Activated T-cell treated with anti-CD3 and anti-CD28 coated beads, Interleukin-2, amount 50 U/mL, for 4 hours (primary cell): ENCODE measurements at places on chromosomes 16 and 17. TPM values are rescaled to one million over a fixed set of nuclear protein-coding genes. Genes with fewer than 3 reads are reported as not detected.
A peak's percentile ranks its signal among the peaks of the same experiment; 100 is the strongest.

DNA sequence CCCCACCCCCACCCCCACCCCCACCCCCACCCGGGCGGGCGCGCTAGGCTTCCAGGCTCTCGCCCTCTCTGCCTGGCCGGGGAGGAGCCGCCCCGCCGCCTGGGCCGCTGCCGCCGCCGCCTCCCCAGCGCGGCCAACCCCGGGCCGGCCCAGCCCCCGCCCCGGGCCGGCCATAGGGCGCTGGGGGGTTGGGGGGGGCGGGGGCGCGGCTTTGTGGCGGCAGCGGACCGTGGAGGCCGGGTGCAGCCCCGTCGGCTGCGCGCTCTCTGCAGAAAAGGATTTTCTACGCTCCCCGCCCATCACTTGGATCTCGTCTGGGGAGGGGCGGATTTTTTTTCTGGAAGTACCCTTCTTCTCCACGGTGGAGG lies 230.9 kb downstream of the MRTFB start:
- DNase-seq: no peak

GRCh38 chr17:19250421-19251173 lies 13.4 kb downstream of the EPN2 start:
- no peak for DNase-seq

GRCh38 chr17:50209472-50210239 lies 8.2 kb upstream of the COL1A1 start:
- DNase-seq: no peak

DNA sequence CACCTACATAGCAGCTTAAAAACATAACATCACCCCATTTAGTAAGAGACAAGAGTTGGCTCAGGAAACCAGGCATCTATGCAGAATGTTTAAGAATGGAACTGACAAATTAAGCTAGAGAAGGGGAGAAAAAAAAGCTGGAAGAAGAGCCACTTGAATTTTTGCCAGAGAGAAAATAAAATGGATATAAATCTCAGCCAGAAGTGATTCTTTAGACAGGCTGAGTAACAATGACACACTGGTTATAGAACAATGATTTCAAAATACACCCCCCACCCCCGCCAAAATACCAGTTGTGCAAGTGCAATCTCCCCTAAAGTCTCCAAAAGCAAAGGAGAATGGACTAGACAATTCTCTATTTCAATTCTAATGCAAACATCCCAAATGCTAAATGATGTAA lies 22.4 kb downstream of the LSM12 start:
- DNase-seq: no peak

DNA sequence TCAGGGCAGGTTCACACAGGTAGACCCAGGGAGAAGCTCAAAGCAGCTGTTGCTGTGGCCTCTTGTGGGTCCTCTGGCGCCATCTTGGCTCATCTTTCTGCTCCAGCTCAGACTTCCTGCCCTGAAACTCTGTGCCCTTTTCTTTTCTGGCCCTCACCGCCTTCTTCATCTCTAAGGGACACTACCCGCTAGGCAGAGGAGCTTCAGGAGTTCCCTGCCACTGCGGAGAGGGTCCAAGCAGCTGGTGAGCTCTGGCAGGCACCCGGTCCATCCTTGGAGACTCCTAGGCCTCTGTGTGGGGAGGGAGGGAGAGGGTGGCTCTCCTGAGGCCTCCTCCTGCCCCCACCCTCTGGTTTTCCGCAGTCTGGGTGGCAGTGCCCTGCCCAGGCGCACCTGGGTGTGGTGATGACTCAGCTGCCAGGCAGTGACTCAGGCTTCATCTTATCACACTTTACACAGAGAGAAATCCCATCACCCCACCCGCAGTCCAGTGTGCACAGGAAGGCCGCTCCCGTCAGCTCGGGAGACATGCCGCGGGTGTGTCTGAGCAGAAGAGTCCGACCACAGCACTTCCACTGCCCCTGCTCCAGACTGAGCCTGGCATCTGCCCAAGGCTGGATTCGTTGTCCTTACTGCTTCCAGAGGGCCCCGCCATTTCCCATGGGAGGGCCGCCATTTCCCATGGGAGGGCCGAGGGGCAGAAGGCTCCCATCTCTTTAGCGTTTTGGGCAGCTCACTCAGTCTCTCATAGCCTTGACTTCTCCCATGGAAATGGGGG lies 7.3 kb downstream of the NT5C start:
- DNase-seq: peak; percentile 66

DNA sequence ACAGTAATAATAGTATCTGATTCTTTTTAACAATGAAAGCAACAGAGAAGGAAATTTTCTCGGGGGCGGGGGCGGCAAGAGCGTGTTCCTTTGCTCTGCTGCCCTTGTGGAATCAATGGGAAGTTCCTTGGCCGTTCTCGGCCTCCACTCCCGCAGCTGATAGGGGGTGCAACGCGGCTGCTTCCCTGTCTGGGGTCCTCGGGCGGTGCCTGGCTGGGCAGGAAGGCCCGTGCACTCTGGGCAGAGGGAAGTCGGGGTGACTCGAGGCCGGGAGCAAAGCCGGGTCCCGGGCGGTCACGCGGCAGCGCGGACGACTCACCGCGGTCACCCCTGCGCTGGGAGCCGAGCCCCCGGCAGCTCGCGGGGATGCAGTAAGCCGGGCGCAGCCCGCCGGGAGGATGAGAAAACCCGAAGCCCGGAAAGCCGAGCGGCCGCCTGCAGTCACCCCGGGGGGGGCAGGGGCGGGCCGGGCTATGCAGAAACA lies 2.5 kb downstream of the TUBB3 start:
- no peak for DNase-seq

GRCh38 chr17:79363552-79364275 lies 247.1 kb downstream of the RBFOX3 start:
- no peak for DNase-seq

DNA sequence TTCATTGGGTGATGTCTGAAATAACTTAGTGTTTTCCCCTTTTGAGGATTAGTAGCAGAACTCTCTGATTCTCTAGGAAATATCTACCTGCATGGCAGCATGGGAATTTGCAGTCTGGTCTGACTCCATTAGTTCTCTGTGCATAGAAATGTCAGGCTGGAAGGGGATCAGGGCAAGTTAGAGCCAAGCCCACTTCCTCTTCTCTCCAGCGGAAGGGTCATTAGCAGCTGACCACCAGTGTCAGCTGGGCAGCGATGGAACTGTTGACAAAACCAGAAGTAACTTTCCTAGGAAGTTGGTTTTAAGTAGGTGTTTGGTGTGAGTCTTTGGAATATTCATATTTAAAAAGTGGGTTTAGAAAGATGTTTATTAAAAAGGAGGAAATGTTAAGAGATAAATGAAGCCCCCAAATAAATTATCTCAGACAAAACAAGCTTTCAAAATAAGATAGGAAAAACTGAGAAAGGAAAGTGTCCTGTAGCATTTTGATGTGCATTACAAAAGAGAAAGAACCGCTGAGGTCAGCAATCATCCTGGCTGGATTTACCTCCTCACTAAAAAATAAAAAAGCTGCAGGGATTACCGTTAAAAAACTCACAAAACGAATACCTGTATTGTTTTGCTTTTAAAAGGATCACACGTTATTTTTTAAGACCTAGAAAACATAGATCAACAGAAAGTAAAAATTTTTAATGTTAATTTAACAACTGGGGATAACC lies 32.4 kb upstream of the MMD start:
- DNase-seq: no peak

DNA sequence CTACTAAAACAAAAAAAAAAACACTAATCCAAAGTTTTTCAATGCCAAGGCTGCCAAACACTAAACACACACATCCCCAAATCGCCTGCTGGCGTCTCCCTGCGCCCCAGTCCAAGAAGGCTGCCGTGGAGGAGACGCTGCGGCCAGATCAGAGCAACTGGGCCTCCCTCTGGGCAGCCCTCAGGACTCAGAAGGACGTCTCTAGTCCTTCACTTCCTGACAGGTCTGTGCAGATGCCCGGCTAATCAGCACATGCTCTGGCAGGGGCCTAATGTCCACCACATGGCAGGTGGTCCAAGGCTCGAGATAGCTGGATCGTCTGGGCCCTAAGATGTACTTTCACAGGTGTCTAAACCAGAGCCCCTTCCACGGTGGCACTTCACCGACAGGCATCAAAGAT lies 2.7 kb downstream of the SLC38A10 start:
- DNase-seq: no peak

DNA sequence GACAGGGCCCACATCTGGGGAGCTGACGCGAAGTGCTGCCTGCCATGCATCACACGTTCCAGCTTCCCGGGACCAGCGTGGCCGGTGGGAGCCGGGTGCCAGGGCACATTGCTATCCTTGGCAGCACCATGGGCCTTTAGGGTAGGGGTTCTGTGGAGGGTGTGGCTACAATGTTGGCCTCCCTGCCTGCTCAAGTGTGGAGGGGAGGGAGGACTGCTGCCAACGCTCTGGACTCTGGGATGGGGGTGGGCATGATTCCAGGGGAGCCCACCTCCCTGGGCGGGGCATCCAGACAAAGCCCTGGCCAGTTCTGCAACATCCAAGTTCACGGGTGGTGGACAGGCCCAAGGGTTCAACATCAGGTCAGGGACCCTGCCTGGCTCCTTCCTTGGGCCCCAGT lies 13.9 kb downstream of the GRB7 start:
- DNase-seq: no peak

GRCh38 chr17:4341616-4341977 lies 24.9 kb downstream of the UBE2G1 start:
- DNase-seq: no peak

- DNase-seq: peak; percentile 83
Observed at GRCh38 chr17:75250009-75250471, 11.4 kb downstream of the GGA3 start.

DNA sequence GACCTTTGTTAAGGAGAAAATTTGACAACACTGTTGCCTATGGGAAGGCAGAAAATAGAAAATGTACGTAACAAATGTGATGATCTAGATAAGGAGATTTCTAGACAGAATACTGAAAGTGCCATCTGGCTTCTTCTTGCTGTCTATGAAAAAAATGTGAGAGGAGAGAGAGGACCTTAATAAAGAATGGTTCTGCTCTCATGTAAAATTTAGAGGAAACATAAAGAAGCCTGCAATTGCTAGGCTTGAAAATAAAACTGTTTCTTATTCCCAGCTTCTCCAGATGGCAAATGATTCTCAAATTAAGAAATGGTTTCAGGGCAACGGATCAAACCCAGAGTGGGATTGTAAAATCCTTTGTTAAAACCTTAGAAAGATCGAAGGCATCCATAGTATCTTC lies 128.5 kb downstream of the CDK5R1 start:
- DNase-seq: no peak

DNA sequence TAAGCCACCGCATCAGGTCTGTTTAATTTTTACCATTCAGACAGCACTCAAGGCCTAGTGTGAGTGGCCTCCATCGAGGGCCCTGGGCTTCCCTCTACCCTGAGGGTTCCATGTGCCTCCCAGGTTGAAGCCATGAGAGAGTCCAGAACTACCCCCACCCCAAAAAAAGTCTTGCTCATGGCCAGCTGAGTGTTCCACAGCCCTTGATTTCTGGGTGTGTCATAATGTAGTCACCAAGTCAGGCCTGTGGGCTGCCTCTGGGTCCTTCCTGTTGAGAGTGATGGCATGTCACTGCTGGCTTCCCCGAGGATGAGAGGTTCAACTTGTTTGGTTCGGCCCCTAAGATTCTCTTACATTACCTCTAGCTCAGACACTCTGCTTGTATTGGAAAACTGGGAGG lies 100.6 kb downstream of the PITPNC1 start:
- DNase-seq: peak; percentile 52

- no peak for DNase-seq
Observed at GRCh38 chr17:4856937-4857314, 23.8 kb downstream of the MINK1 start.

DNA sequence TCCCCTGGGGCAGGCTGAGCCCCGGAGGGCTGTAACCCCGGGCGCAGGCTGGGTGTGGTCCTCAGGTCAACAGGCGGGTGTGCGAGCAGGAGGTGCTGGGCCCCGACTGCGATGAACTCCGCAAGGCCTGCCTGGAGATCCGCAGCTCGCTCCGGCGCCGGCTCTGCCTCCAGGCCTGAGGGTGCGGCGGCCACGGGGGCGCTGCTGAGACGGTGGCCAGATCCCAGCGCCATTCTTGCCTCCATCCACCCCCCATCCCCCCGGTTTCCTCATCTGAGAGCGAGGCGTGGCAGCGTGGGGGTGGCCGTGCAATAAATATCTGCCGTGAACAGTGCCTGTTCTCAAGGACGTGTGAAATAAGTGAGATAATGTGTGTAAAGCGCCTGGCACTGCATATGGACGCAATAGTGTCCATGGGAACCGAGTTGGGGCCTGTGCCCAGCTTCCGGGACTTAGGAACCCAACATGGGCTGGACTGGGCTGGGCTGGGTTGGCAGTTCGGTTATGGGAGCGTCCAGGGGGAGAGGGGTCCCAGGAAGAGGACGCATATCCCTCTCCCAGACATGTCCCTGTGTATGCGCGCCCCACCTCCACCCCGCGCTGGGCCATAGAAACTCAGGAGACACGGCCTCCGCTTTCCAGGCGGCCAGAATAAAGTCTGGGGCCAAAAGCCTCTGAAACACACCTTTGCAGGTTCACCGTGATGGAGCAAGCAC lies 15.0 kb downstream of the ZNF213 start:
- peak; percentile 36 for DNase-seq

GRCh38 chr17:62566996-62567578 lies 60.4 kb upstream of the MRC2 start:
- DNase-seq: no peak

DNA sequence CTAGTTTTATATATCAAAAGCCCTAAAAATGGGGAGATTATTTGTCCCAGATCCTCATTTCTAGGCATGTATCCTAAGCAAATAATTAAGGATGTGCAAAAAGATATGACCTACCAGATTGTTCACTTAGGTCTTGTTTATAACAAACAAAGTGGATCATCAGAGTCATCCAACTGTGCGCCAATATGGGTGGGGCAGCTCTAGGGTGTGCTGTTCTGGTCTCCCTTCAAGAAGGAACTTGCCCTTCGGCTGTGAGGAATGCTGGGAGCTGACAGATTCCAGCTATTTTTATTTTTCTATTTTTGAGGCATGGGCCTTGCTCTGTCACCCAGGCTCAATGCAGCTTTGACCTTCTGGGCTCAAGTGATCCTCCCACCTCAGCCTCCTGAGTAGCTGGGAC lies 13.8 kb downstream of the CHP2 start:
- DNase-seq: no peak

GRCh38 chr17:1735418-1735817 lies 7.3 kb upstream of the SERPINF2 start:
- DNase-seq: no peak

DNA sequence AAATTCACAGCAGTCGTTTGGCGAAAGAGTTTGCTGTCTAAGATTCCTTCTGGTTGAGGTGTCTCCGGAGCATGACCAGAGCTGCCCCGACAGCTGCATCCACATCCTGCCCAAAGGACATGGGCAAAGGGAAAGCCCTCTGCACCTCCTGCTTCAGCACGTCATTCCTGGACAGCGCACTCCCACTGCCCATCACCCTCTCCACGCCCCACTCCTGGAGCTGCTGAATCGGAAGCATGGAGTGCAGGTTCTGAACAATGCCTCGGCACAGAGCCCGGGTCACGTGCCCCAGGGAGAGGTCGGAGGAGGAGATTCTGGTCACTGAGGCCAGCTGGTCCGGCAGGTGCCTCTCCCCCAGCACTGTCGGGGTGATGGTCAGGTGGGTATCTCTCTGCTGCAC lies 1.3 kb upstream of the TRPV1 start:
- no peak for DNase-seq

- no peak for DNase-seq
Observed at GRCh38 chr17:75983501-75984181, 4.6 kb downstream of the TEN1 start.

Gene VWA3A
- total RNA-seq: 0.08 TPM

Gene KRT17
- not detected for total RNA-seq

Gene RNU2-1
- 1,770 TPM for total RNA-seq
